ENCODE measurements at places on chromosomes 3 and 15.

DNA sequence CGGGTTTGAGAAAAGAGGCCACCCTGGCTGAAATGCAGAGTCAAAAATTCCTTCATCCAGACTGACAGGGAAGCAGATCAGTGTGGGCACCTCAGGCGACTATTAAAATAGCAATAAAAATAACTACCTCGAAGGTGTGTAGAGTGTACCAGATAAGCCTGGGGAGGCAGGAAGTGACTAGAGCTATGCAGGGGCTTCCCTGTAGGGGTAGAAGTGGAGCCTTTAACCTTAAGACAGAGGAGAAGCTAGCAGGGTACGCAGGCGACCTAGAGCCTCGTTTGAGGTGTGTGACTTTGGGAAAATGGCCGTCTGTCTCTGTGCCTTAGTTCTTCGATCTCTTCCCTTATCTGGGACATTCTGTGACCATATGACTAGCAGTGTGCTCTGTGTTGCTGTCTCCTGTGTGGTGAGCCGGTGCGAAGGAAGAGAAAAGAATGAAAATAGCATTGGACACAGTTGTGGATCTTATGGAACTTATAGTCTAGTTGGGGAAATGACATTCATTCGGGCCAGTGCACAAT, 17.6 kb downstream of the BHLHE40 start:
- DNase-seq = no peak

DNA sequence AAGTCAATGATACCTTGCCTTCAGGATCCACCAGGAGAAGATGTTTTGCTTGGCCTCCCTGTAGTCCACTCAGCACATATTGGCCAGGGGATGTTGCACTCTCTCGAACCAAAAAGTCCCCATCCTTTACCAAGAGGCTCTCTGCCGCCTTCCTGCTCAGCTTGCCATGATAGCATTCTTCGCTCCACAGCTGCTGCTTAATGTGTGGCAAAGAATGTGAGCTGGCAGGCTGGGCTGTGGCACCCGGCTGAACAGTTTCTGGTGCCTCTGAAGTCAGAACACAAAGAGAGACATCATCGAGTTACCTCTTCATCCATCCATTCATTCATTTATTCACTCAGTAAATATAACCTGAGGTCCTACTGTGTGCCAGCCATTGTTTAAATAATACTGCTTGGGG, 23.9 kb upstream of the CEP152 start:
- DNase-seq = no peak

GRCh38 chr3:42852441-42852840, 23.2 kb downstream of the CYP8B1 start:
- no peak for DNase-seq

- no peak for DNase-seq
Measured at GRCh38 chr3:61802772-61803171, 241.4 kb downstream of the PTPRG start.

DNA sequence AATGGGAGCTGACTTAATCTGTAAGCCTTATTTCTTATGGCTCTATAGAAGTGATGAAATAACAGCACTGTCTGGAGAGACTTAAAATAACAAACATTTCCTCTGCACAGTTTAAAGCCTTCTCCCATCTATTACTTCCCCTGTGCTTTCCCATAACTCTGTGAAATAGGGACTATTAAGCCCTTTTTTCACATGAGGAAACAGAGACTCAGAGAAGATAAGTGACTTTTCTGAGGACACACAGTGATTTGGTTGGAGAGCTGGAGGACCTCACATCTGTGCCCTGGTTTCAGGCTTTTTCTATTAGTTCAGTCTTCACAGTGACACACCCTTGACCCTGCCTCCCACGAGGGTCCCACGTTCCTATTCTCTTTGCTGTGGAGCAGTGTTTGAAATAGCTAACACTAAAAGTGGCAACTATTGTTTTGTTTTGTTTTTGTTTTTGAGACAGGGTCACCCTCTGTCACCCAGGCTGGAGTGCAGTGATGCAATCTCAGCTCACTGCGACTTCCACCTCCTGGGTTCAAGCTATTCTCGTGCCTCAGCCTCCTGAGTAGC, 82.9 kb downstream of the ST6GAL1 start:
- DNase-seq = no peak

DNA sequence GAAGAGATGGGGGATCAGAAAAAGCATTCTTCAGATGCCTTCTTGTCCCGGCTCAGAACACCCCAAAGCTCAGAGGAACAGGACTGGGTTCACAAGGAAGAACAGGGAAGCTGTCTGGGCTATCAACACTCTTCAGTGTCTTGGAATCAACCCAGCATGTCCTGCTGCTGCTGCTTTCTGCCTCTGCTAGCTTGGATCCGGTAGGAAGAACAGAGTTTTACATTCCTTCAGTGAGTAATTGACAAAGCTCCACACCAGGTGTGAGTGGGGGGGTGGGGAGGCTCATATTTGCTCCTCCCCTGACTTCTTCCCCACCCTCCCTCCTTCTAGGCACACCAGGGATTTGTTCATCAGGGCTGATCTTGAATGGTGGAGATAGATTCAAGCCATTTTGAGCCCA, 13.1 kb upstream of the ETV5 start:
- DNase-seq = no peak

DNA sequence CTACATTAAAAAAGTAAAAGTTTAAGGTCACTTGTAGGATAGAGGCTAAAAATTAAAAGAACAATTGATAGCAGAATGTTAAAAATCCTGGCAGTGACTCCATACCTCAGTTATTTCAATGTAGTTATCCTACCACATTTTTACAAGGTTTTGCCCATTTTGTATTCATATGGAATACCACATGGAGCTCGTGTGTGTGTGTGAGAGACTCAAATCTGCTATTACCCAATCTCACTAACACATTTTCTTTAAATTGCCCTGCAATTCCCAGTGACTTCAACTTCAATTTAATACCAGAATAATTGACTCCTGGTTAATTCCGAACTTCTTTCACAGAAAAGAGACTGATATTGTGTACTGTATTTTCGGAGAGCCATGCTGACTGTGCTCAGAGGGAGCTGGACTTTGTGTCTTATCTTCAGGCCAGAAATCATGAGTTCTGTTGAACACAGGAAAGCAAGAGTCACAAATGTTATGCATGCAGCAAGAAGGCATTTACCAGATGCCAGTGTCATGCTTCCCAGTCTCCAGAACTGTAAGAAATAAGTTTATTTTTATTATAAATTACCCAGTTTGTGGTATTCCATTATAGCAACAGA, 529.0 kb upstream of the NECTIN3 start:
- no peak for DNase-seq

- DNase-seq = no peak
Measured at GRCh38 chr3:141377377-141377776, 9.1 kb downstream of the ZBTB38 start.

- DNase-seq = no peak
Measured at GRCh38 chr15:99071091-99071680, 33.7 kb upstream of the SYNM start.

GRCh38 chr3:158452334-158452733, 118.7 kb upstream of the MLF1 start:
- no peak for DNase-seq

GRCh38 chr3:175512700-175513099, 653.6 kb downstream of the NAALADL2 start:
- no peak for DNase-seq

- DNase-seq = no peak
Measured at GRCh38 chr3:96584066-96584465, 230.3 kb upstream of the EPHA6 start.

Measured in stimulated activated CD8-positive, alpha-beta memory T cell treated with anti-CD3 and anti-CD28 coated beads, Interleukin-7, amount 100 ng/mL, for 24 hours (primary cell).